LHCN-M2 (cell line): ENCODE measurements at places on chromosomes 2 and 18. TPM values are rescaled to one million over a fixed set of nuclear protein-coding genes. Genes with fewer than 3 reads are reported as not detected.

TUBB8B gene
- not detected in 2 replicates for total RNA-seq

SKOR2 gene
- not detected in 2 replicates for total RNA-seq

CREB1 gene
- 23.1 and 37.2 TPM in 2 replicates for total RNA-seq

HOXD3 gene
- not detected in 2 replicates for total RNA-seq
